Stimulated activated naive CD8-positive, alpha-beta T cell treated with anti-CD3 and anti-CD28 coated beads, Interleukin-15, Interleukin-2, amounts not matched to agents 100 U/mL and 50 U/mL, for 24 hours (primary cell): ENCODE measurements at places on chromosomes 7 and 10.

DNA sequence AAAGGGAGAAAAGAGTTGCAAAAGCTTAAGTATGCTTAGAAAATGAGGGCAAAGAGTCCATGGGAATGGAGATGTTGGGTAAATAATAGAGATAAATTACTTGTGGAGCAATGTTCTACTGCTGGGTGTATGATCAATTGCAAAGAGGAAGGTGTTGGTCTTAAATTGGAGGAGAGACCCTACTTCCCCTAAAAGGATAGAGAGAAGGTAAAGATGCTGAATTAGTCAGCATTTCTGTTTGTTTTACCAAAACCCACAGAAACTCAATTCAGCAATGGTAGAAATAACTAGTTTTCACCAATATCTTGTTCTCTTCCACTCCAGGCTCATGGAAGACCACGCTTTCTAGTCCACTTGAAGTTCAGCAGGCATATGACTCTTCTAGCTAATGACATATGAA is 32.1 kb downstream of the ASB4 start:
- no peak for DNase-seq

GRCh38 chr7:144818511-144818910 is 17.3 kb downstream of the TPK1 start:
- DNase-seq: peak; percentile 38

GRCh38 chr7:68334636-68335272 is 1263.5 kb upstream of the AUTS2 start:
- DNase-seq: no peak

- DNase-seq: no peak
Measured at GRCh38 chr7:26843705-26844104, 20.7 kb downstream of the SKAP2 start.

GRCh38 chr10:71757399-71757922 is 15.9 kb downstream of the VSIR start:
- DNase-seq: no peak

GRCh38 chr10:3482200-3482993 is 302.6 kb downstream of the KLF6 start:
- DNase-seq: no peak

GRCh38 chr10:20363684-20364083 is 533.4 kb downstream of the NEBL start:
- DNase-seq: no peak

DNA sequence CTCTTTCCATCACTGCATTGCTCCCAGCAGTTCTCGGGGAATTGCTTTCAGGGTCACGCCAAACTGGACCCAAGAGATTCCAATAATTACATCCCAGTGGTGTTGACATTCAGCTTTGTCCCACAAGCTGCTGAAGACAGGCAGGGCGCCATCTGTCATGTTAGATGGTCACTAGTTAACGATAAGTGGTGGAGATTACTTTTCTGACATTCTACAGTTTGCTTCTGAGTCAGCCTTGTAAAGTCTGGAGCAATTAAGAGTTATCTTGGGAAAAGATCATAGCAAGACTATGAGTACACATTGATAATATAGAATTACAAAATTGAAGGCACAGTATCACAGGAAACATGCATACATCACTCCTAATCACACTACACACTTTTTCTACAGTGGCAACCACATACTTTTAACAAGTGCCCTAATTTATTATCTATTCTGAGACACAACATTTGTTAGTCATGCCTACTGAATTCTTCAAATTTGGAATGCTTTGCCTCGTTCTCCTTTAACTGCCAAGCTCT is 41.9 kb downstream of the SEMA3C start:
- no peak for DNase-seq

DNA sequence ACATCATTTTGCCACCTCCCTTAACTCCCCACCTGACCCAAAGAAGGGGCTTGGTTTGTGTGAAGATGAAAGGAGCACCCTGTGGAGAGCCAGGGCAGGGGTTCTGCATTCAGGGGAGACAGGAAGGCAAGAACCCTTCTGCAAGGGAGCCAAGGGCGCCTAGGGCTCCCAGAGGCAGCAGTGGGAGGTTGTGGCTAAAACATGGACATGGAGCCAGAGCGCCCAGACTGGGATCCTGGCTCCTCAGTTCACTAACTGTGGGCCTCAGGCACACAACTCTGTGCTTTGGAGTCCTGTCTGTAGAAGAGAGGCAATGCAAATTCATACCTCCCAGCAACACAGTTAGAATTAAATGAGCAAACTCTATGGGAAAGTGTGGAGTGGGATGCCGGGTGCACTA is 123.1 kb upstream of the MACROH2A2 start:
- no peak for DNase-seq

DNA sequence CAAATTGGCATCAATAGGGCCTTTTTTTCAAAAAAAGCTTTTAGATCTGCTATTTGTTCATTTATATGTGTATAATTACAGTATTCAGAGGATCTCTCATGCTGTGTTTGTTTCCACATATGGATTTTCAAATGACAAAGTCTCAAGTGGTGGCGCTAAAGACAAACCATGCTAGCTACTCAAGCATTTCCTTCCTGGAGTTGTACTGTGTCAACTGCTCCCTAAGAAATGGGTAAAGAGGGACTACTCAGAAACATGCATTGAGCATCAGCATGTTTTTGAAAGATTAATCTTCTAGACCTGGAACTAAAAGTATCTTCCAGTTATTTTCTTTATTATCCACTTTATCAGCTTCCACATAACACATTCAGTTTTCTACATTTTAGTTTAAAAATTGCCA is 12.7 kb downstream of the CNTNAP2 start:
- no peak for DNase-seq

GRCh38 chr7:30463405-30464145 is 15.0 kb downstream of the NOD1 start:
- no peak for DNase-seq

DNA sequence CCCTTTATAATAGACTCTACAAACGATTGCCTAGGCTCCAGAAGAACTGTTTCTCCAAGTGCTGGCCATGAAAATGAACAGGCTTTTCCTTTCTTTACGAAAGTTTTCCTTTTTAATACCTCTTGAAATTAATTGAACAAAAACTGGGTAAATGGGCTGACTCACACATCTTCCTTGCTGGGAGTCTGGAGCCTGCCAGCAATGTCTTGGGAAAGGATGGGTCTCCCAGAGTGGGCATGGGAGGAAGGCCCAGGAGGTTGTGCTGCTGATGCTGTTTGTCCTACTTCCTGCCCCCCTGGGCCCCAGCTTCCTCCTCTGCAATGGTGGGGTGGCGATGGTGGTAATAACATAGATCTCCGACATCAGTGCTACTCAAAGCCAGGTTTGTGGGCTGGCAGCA is 174.1 kb downstream of the RPS24 start:
- no peak for DNase-seq

DNA sequence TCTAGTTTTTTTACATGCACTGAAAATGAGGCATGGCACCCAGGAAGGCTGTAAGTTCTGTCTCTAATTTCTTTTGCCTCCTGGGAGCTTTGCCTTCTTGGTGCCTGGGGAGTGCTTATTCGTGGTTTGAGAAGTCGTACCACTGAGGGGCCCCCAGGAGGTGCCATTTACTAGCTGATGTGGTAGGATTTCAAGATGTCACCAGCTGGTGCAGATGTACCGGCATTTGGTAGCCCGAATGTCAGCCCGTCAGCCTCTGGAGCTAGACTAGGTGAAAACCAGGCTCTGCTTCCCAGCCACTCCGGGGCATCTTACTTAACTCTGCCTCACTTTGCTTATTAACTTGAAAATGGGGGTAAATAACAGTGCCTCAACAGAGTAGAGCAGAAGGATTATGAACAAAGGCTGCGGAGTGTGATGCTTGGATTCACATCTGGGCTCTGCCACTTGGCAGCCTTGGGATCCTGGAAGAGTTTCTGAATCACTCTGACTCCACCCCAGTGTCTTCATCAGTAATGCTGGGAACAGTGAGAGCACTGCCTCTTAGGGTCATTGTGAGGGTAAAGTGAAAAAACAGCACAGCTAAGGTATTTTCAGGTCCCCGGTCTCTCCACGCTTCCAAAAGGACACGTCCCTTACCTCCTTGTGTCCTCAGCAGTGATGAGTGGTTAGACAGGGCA is 31.4 kb upstream of the BTBD16 start:
- DNase-seq: no peak

DNA sequence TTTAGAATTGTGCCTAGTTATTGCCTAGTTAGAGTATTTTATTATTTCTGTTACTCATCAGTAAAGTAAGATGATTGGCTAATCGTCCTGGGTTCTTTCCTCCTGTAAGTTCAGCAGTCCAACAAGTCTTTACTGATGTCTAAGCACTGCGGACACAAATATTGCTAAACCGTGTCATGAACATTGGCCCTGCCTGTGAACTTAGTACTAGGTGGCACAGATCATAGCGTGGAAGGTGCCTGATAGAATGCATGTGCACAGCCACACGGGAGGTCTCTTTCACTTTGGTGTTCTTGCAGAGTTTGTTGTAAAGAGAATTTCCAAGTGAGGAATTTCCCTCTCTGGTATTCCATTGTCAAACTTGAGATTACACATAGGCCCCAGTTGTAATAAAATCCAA is 38.0 kb downstream of the RBM33 start:
- DNase-seq: no peak

GRCh38 chr10:51145375-51145774 is 71.1 kb downstream of the PRKG1 start:
- DNase-seq: no peak

- no peak for DNase-seq
Measured at GRCh38 chr7:1733908-1734730, 64.0 kb downstream of the ELFN1 start.

DNA sequence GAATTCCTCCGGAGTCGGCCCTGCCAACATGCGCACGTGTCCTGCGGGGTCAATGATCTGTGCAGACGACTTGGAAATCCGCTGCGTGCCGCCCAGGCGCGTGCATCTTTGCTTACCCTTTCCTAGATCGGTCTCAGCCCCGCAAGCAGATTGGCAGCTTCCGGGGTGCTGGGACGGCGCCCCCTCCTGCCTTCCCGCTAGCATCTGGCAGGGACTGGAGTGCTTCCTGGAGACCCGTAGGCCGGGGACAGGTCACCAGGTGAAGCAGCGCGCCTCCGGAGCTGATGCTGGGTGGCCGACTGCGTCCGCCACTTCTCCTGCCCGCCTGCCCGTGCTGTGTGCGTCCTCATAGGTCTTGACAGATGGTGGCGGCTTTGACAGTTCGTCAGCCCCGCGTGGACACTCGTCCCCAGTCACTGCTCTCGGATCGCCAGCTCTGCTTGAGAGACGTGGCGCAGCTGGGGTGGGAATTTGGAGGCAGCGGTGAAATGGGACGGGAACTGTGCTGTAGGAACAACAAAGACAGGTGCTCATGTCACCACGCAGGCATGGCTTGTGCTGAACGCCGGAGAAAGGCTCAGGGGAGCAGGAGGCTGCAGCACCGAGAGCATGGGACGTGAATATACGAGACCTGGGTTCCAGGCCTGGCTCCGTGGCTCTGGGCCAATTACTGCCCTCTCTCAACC is 21.9 kb upstream of the KCNK18 start:
- DNase-seq: peak; percentile 32

- DNase-seq: no peak
Measured at GRCh38 chr10:125130916-125131315, 29.4 kb downstream of the CTBP2 start.

DNA sequence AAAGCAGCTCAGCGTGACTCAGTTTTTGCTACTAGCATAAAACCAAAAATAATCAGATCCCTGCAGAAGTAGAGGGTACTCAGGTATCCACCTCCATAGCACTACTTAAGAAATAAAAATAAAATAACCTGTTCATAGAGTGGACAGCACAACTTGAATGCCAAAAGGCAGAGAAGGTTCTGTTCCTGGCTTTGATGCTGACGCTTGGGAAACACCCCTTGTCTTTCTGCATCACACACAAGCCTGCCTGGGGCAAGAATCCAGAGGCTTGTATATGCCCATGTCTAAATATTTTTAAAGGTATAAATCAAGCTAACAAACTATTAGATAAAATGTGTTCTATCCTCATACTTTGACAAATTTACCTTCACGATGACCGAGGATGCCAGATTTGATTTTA is 207.3 kb downstream of the KIAA1217 start:
- DNase-seq: no peak

DNA sequence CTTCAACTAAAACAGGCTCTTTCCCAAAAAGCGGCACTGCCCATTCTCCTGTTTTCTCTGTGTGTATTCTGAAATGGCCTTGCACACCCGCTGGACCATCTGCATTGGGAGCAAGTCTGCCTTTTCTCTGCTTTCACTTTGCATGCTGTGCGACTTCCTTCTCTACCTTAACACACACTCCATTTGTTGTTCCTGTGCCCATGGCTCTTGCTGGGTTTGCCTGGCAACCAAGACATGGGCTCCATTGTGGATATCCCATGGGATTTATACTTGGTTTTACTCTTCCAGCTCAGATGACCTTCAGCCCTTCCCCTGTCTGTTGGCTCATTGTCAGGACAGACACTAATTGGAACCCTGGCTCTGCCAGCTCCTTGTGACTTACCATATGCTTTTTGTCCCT is 465.3 kb downstream of the REEP3 start:
- DNase-seq: no peak

GRCh38 chr7:74049997-74050798 is 22.2 kb downstream of the ELN start:
- DNase-seq: no peak

- DNase-seq: no peak
Measured at GRCh38 chr10:5078547-5079180, 15.6 kb upstream of the AKR1C3 start.

DNA sequence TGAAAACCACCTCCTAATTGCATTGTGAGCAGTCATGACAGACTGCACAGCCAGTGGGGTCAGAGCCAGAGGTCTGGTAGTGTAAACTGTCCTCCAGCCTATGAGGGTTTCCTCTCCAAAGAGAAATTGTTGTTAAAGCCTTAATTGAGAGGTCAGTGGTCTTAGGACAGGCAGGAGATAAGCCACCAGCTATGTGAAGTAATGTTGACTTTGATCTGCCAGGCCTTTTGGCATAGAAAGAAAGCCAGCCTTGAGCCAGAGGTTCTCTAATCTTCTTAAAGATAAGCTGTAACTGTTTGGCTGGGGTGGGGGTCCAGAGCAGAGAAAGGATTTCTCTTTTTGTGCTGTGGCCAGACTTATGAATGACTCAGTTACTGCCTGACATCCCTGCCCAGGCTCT is 248.4 kb downstream of the WDR11 start:
- no peak for DNase-seq

DNA sequence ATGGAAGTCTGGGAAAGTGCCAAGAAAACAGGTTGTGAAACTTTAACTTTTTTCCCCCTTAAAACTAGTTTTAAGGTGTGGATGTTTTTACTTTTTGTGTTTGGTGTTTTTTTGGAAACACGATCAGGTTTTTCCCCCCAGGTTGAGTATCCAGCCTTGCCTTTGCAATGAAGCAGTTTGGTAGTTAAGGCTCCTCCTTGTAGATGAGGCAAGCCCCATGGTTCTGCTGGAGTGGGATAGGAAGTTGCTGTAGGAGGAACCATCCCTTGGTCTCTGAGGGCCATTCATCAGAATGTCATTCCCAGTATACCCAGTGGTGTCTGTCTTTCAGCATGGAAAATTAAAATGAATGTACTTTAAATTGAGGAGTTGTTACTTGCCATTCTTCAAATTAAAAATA is 2.7 kb downstream of the CUL1 start:
- DNase-seq: no peak
